Osteoblast (primary cell): ENCODE measurements at places on chromosomes 5 and 9.

- no peak for DNase-seq
- H3K4me1 ChIP-seq = peaks cover 9% of the 10 kb centered on the region
- H3K36me3 ChIP-seq = no peaks in the 10 kb centered on the region
- H3K4me3 ChIP-seq = no peak overlapping the region
- H3K27ac ChIP-seq = no peak overlapping the region
- no peaks in the 10 kb centered on the region for H3K27me3 ChIP-seq
Measured at GRCh38 chr5:145554399-145554798, 280.7 kb downstream of the PRELID2 start.

GRCh38 chr9:91157883-91158282 is 203.8 kb downstream of the AUH start:
- no peak overlapping the region for H3K27ac ChIP-seq
- no peak for DNase-seq
- no peak overlapping the region for H3K4me3 ChIP-seq
- H3K36me3 ChIP-seq = no peaks in the 10 kb centered on the region
- no peaks in the 10 kb centered on the region for H3K27me3 ChIP-seq

DNA sequence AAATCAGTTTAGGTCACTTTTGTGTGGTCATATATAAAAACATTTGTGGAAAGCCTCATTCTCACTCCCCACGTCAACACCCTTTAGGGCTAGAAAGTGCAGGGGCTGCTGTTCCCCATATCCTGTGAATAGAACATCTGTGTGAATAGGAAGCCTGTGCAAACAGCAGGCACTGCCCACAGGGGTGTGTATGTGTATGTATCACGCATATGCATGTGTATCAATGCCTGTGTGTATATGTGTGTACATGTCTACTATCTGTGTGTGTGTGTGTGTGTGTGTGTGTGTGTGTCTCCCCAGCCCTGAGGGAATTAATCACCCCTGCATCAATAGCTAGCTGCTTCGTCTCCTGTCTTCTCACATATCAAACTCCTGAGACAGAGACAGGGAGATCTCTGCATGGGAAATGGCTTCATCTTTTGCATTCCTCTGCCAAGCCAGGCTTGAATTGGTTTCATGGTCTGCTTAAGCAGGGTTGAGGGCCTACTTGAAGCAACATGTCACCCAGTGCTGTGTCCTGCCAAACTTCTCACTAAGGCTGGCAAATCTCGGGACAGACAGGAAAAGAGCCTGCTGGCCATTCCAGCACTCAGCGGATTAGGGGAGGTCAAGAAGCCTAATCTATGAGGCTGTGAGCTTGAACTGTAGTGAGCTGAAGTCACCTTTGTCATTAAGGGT is 265.8 kb downstream of the ADAMTSL1 start:
- H3K4me3 ChIP-seq = no peak overlapping the region
- H3K27ac ChIP-seq = no peak overlapping the region
- H3K4me1 ChIP-seq = peaks cover 2% of the 10 kb centered on the region
- peaks cover 36% of the 10 kb centered on the region for H3K36me3 ChIP-seq

DNA sequence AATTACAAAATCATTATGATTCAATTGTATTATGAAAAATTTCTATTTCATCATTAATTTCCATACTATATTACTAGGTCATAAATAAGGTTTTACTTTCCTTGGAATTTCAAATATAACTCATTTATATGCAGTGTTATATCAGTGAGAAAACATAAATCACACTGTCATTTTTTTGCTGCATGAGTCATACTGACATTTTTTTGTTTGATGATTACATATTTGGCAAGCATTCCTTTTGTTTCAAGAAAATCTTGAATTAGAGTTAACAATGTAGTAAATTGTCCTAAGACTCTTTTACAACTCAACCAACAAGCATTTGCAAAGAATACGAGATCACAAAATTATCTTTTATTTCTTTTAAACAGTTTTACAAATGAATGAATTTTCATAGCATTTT is 298.4 kb upstream of the SEMA6A start:
- H3K27ac ChIP-seq = no peak overlapping the region
- no peaks in the 10 kb centered on the region for H3K36me3 ChIP-seq

DNA sequence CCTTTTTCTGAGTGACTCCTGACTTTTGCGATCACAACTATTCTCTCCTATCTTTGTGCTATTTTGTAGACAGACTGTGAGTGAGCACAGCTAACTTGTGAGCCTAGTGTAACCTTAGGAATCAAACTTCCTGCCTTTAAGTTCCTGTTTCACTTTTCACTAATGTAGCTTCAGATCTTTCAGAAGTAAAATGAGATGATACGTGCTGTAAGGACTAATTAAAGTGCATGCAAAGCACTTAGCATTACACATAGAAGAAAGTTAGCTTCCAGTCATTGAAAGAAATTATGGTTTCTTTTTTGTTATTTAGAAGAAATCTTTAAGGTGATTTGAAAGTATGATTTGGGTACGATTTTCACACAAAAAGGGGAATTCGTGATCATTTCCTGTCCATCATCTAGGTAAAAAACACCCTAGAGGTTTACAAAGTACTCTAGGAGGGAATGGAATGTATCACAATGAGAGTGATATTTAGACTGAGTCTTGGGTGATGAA is 122.7 kb downstream of the ST8SIA4 start:
- H3K4me3 ChIP-seq = no peak overlapping the region
- no peaks in the 10 kb centered on the region for H3K27me3 ChIP-seq
- DNase-seq = no peak
- no peaks in the 10 kb centered on the region for H3K36me3 ChIP-seq

GRCh38 chr5:142057697-142058056 is 44.9 kb upstream of the GNPDA1 start:
- H3K36me3 ChIP-seq = no peaks in the 10 kb centered on the region
- H3K27me3 ChIP-seq = no peaks in the 10 kb centered on the region
- H3K4me1 ChIP-seq = peaks cover 16% of the 10 kb centered on the region
- DNase-seq = no peak
- H3K4me3 ChIP-seq = no peak overlapping the region

DNA sequence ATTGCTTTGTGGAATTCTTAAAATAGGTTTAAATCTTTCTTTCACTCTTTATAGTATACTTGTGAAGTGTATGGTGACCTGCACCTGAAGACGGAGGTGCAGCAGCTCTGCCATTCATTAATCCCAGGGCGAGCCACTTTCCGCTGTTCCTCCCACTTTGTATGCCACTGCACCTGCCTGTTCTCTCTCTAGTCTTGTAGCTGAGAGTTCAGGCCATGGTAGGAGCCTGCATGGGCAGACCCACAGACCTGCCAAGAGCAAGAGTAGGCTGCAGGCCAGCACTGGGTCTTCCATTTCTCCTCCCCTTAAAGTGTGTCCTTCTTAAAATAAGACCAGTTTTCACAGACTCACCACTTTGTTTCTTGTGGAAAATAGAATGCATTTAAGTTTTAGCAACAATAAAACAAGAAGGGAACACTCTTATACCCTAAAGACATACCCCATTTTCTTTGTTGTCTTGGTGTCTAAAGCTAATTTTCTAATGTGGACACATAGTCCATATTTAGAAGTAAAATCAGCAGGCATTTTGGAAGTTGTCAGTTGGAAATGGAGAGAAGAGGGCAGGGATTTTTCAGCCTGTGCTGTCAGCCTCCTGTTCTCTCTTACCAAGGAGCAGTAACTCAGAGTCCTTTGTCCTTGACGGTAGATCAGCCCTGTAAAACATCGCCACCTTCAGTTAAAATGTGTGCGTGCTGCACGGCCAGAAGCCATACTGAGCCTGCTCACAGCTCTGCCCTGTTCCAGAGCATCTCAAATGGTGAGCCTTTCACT is 103.2 kb downstream of the SNCAIP start:
- H3K27me3 ChIP-seq = no peaks in the 10 kb centered on the region
- no peaks in the 10 kb centered on the region for H3K4me1 ChIP-seq
- no peak overlapping the region for H3K27ac ChIP-seq
- H3K4me3 ChIP-seq = no peak overlapping the region

- H3K36me3 ChIP-seq = no peaks in the 10 kb centered on the region
- no peak overlapping the region for H3K27ac ChIP-seq
- no peaks in the 10 kb centered on the region for H3K4me1 ChIP-seq
- DNase-seq = no peak
- peaks cover 2% of the 10 kb centered on the region for H3K27me3 ChIP-seq
Measured at GRCh38 chr9:1044643-1045042, 5.5 kb upstream of the DMRT2 start.

DNA sequence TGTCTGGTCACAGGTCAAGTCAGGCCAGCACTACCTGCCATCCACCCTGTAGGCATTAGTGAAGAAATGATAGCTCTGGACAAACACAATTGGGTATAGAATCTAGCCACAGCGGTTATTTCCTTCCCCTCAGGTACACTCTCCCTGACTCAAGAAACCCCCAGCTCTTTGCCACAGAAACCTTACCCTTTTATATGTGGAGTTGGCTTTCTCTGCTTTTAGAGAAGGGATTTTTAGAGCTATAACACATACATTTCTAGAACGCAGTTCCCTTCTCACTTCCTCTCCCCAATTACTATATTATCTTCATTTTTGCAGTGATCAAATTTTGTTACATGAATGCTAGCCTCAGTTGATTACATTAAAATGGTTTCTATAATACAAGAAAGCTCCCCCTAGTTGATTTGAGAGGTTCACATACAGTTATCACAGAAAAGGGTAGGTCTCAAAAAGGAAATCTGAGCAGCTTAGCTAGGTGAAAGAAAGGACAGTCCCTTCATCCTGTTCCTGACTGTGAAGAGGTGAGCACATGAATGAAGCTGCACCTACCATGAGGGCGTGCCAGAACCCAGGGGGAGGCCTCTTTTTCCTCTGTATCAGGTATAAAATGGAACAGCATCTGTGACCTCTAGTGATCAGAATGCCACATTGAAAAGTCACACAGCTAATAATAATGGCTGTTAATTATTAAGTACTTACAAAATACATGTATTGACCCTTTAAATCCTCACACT is 425.6 kb downstream of the KIAA0825 start:
- no peak overlapping the region for H3K27ac ChIP-seq
- H3K4me3 ChIP-seq = no peak overlapping the region
- H3K36me3 ChIP-seq = no peaks in the 10 kb centered on the region
- no peak for DNase-seq

DNA sequence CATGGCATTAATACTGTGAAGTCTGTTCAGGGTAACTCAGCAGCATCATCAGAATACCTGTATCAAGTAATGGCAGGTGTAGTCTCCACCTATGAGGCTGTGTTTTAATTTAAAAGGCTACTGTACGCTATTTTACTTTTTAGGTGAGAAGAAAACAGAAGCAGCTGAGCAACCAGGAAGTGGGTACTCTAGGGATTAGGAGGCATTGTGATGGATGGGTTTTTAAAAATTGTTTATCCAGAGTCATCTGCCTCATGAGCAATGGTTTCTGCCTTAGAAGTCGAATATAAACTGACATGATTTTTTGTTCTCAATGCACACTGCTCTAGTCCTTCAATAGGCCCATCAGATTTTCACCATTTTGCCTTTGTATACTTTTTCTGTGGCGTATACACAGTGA is 42.6 kb downstream of the PSIP1 start:
- no peak overlapping the region for H3K4me3 ChIP-seq
- H3K27ac ChIP-seq = no peak overlapping the region
- H3K27me3 ChIP-seq = no peaks in the 10 kb centered on the region
- DNase-seq = no peak
- peaks cover 17% of the 10 kb centered on the region for H3K4me1 ChIP-seq

DNA sequence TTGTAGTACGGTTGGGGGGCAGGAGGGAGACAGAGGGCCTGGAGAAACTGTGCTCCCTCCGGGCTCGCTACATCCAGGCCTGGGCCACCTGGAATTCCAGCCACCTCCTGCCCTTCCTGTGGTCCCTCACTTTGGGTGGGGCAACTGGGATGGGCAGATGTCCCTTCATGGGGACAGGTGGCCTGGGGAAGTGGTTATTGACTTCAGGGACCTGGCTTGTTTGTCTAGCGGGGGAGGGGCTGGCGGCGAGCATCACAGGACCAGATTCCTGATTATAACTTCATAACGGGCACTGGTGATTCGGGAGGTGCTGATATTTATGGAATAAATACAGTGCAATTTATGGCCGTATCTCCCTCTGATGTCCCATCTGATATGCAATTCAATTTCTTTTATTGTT is 20.1 kb upstream of the LAMC3 start:
- no peak overlapping the region for H3K27ac ChIP-seq
- DNase-seq = peak; percentile 75
- no peaks in the 10 kb centered on the region for H3K4me1 ChIP-seq

GRCh38 chr5:180807046-180807445 is 4.4 kb upstream of the MGAT1 start:
- no peak overlapping the region for H3K4me3 ChIP-seq
- DNase-seq = no peak
- no peak overlapping the region for H3K27ac ChIP-seq
- no peaks in the 10 kb centered on the region for H3K36me3 ChIP-seq
- H3K27me3 ChIP-seq = no peaks in the 10 kb centered on the region
